ENCODE measurements at places on chromosomes 16 and 17.

DNA sequence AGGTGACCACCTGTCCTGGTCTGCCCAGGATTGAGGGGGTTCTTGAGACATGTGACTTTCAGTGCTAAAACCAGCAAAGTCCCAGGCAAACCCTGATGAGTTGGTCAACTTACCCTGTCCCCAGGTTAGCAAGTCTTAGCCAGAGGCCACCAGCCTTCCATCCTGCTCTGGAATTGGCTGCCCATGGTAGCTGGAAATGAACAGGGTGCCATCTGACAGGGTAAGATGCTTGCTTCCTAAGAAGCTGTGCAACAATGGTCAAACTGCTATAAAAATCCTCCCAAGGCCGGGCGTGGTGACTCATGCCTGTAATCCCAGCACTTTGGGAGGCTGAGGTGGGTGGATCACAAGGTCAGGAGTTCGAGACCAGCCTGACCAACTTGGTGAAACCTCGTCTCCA, 22.8 kb upstream of the MTMR4 start:
- DNase-seq: no peak

DNA sequence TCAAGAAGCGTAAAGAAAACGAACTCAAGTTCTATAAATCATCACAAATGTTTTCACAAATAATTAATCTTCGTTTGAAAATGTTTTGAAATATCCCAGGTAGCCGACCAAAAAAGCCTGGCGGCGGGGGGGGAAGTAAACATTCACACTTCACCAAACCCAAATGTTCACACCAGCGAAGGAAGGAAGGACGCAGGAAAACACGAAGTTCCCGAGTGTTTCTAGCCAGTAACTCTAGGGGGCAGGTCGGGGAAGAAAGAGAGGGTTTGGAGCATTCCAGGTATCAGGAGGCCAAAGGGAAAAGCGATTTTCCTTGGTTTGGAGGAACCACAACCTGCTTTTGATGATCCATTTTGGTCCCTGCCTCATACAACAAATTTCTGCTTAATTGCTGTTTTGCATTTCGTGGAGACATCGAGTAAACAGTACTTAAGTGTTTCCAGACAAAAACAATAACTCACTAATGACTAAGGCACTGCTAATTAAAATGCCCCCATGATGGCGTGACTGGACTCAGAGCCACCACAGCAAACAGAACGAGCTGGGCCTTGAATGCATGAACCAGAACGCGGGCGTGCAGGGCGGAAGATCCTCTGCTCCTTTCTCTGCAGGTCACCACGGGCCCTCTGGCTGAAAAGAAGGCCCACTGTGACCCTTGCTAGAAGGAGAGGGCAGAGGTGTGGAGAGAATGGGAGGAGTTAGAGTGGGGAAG, 16.6 kb downstream of the ZFHX3 start:
- no peak for DNase-seq

DNA sequence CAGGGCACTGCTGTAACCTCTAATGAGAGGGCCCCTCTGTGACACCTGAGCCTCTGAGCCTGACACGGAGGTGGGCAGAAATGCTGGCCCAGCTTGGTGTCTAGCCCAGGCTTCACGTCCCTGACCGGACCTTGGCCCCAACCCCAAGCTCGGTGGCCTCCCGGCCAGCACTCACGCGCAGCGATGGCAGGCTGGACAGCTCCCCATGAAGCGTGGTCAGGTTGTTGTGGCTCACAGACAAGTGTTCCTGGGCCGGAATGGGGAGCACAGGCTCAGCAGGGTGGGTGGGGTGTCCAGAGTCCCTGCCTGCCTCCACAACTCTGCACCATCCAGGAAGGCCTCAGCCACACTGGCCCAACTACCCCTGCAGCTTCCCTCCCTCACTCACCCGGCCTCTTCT, 2.2 kb downstream of the FLII start:
- DNase-seq: no peak

DNA sequence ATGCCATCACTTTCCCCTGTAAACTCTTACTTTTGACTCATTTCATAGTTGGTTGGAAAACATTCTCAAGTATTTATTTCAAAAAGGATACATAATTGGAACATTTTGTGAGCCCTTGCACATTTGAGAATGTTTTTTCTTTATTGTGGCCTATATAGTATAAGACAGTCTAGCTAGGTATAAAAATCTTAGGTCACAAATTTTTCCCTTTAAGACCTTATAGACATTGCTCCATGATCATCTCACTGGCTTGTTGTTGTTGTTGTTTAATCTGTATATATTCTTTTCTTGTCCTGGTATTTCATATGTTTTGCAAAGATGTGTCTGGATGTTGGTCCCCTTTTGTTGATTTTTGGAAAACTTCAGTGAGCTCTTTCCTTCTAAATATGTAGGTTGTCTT, 194.2 kb downstream of the NTN1 start:
- no peak for DNase-seq

GRCh38 chr16:60929-61878, 7.6 kb downstream of the SNRNP25 start:
- no peak for DNase-seq
